ENCODE measurements at places on chromosomes 7 and 10. TPM values are rescaled to one million over a fixed set of nuclear protein-coding genes. Genes with fewer than 3 reads are reported as not detected.

GRCh38 chr7:51121931-51122425, 194.6 kb downstream of the COBL start:
- DNase-seq, result no peak
- peaks cover 13% of the 10 kb centered on the region for H3K4me1 ChIP-seq
- no peaks in the 10 kb centered on the region for H3K27me3 ChIP-seq
- no peak overlapping the region for H3K4me3 ChIP-seq
- peak overlapping the region; percentile 36 for H3K27ac ChIP-seq
- H3K36me3 ChIP-seq, result no peaks in the 10 kb centered on the region

- no peak for DNase-seq
- H3K4me3 ChIP-seq, result no peak overlapping the region
Measured at GRCh38 chr10:103803941-103804340, 51.4 kb downstream of the SH3PXD2A start.

DNA sequence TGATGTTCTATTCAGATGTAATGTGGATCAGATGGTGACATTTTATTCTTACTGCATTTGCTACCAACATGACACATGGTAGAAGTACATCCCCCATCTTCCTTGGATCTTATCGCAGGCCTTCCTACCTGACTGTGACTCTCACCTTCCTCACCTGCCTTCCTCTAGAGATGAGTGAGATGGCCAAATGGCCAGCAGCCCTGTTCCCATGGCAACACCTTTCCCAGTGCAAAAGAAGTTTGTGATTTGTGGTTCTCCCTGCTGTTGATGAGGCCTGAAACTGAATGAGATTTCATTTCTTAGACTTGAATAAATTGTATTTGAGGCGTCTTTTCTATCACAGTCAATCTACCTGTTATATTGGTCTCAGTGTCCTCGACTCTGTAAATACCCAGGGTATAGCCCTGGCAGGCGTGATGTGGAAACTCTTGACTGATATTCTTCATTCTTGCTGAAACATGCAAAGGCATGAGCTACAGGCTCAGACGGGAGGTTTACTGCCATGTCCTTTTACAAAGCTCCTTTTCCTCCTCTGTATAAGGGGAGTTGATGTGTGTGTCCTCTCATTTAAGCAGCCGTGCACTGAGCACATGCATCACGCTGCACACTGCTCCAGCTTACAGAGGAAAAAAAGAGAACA, 440.7 kb upstream of the AKR1E2 start:
- H3K4me1 ChIP-seq, result peaks cover 4% of the 10 kb centered on the region
- no peak overlapping the region for H3K27ac ChIP-seq
- H3K36me3 ChIP-seq, result no peaks in the 10 kb centered on the region
- no peak for DNase-seq
- no peak overlapping the region for H3K4me3 ChIP-seq
- no peaks in the 10 kb centered on the region for H3K27me3 ChIP-seq

GRCh38 chr7:81903115-81903514, 133.3 kb upstream of the HGF start:
- H3K36me3 ChIP-seq, result no peaks in the 10 kb centered on the region
- no peaks in the 10 kb centered on the region for H3K4me1 ChIP-seq
- no peak overlapping the region for H3K4me3 ChIP-seq
- no peak overlapping the region for H3K27ac ChIP-seq
- no peak for DNase-seq

- no peak for DNase-seq
- H3K36me3 ChIP-seq, result no peaks in the 10 kb centered on the region
- H3K4me1 ChIP-seq, result peaks cover 21% of the 10 kb centered on the region
- H3K27me3 ChIP-seq, result no peaks in the 10 kb centered on the region
Measured at GRCh38 chr7:69652947-69653701, 54.8 kb downstream of the AUTS2 start.

GRCh38 chr7:113796557-113796956, 122.3 kb downstream of the PPP1R3A start:
- DNase-seq, result no peak
- no peaks in the 10 kb centered on the region for H3K36me3 ChIP-seq
- H3K27ac ChIP-seq, result no peak overlapping the region
- no peaks in the 10 kb centered on the region for H3K27me3 ChIP-seq

DNA sequence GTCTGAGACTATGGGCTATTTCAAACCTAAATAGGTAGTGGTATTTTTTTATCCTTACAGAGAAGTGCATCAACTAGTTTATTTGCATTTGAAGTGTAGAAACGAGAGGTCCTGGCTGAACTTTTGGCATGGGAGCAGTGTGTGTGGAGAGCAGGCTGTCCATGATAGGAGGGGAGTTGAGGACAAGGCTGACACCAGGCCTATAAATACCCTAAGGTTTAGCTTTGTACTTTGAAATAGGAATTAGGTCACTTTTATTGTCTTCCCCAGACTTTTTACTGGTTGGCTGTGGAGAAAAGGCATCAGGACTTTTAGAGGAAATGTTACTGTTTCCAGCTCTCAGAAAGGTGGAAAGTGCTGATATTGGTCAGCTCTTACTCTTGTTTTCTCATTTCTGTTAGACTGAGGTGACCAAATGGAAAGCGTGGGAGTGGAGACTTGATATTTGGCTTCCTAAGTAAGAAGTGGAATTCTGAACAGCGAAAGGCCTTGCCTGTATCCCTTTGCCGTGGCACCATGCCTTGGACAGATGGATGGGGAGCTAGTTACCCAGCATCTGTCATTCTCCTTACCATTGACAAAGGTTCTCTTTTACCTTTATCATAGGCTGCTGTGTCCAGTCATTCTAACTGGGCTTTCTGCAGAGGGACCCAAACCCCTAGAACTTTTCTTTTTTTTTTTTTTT, 46.0 kb downstream of the GBF1 start:
- H3K4me3 ChIP-seq, result peak overlapping the region; percentile 35
- no peaks in the 10 kb centered on the region for H3K36me3 ChIP-seq
- H3K27ac ChIP-seq, result peak overlapping the region; percentile 91
- no peak for DNase-seq

DNA sequence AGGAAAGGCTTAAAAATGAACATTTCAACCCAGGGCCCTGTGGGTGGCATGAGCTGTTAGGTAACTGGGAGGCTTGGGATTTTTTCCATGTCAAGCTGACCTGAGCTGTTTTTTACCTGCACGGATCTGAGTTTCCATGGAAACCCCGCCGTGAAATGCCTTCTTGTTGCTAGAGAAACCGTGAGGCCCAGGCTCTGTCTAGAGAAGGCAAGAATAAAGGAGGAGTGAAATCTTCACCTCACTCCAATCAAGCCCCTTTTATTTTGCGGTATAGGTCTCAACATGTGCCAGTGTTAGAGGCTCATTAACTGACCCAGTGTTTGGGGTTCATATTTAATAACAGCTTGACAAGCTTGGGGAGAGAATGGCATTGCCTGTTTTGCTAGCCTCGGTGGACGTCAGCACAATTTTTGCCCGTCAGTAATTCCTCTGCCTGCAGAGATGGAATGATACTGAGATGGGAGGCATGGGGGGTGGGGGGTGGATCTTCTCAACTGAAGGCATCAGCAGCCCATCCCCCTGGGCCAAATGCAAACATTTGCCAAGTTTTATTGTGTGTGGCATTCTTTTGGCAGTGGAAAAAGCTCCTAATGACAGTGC, 48.9 kb upstream of the PDCD4 start:
- peaks cover 26% of the 10 kb centered on the region for H3K36me3 ChIP-seq
- H3K27me3 ChIP-seq, result no peaks in the 10 kb centered on the region
- peak overlapping the region; percentile 82 for H3K27ac ChIP-seq
- peaks cover 75% of the 10 kb centered on the region for H3K4me1 ChIP-seq
- no peak overlapping the region for H3K4me3 ChIP-seq

DNA sequence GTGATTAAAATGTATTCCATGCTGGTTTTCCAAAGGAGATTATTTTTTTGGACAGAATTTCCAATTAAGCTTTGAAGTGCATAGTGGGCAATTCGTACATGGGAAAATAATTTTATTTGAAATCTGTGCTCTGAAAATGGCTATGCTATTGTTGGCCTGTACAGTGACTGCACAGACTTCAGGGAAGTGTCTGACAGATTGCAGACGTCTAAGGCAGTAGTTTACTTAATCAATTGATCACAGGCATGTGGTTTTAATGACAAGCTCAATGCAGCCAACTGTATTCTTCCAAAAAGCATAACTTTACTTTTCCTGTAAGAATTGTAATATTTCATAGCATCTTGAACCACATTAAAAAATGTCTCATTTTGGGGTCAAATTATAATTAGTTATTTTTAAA, 102.0 kb downstream of the SEMA3C start:
- no peaks in the 10 kb centered on the region for H3K36me3 ChIP-seq
- DNase-seq, result no peak
- no peak overlapping the region for H3K4me3 ChIP-seq
- H3K27me3 ChIP-seq, result no peaks in the 10 kb centered on the region
- H3K4me1 ChIP-seq, result no peaks in the 10 kb centered on the region

DNA sequence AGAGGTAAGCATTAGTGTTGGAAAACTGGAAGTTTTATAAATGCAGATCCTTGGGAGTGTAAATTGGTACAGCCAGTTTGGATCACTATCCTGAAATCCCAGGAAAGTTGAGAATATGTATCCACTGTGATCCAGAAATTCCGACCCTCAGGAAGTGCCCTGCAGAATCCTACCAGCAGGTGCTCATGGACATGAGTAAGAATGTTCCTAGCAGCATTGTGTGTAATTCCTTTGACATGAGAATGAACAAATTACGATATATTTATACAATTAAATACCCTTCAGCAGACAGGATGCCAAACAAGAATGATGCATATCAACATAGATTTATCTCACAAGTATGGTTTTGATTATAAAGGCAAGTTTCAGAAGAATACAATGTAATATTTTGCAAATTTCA, 181.6 kb downstream of the XPNPEP1 start:
- DNase-seq, result no peak
- H3K36me3 ChIP-seq, result no peaks in the 10 kb centered on the region
- no peaks in the 10 kb centered on the region for H3K27me3 ChIP-seq
- H3K27ac ChIP-seq, result no peak overlapping the region
- no peaks in the 10 kb centered on the region for H3K4me1 ChIP-seq

Gene NPC1L1
- total RNA-seq, result 0.28 TPM

Gene SLC13A1
- 0.12 TPM for total RNA-seq
